ENCODE measurements at places on chromosomes 1 and 21. TPM values are rescaled to one million over a fixed set of nuclear protein-coding genes. Genes with fewer than 3 reads are reported as not detected.
A peak's percentile ranks its signal among the peaks of the same experiment; 100 is the strongest.

- peak; percentile 94 for DNase-seq
Observed at GRCh38 chr1:22025368-22026155, 24.1 kb downstream of the CELA3A start.

GRCh38 chr1:14259191-14259757 lies 339.2 kb upstream of the KAZN start:
- DNase-seq, result no peak

DNA sequence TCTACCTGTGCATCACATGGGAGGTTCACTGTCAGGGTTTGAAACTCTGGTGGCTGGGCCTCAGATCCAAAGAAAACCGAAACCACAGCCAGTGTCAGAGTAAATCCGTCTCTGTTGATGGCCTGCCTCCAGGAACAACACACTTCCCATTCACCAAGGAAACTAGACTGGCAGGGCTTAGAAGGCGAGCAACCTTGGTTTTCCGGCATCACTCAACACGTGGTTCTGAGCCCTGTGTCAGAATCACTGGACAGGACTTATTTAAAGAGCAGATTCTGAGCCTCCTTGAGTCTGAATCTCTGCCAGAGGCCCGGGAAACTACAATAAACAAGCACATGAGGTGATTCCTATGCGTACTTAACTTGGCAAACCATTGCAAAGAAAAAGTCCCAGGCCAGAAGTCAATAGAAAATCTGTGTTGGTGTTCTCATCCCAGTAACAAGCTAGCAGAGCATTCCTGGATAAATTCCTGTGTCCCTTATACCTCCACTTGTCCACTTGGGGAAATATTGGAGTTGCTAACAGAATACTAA lies 70.0 kb downstream of the KCTD3 start:
- no peak for DNase-seq

Gene LAMC1
- total RNA-seq, result 453 TPM

DNA sequence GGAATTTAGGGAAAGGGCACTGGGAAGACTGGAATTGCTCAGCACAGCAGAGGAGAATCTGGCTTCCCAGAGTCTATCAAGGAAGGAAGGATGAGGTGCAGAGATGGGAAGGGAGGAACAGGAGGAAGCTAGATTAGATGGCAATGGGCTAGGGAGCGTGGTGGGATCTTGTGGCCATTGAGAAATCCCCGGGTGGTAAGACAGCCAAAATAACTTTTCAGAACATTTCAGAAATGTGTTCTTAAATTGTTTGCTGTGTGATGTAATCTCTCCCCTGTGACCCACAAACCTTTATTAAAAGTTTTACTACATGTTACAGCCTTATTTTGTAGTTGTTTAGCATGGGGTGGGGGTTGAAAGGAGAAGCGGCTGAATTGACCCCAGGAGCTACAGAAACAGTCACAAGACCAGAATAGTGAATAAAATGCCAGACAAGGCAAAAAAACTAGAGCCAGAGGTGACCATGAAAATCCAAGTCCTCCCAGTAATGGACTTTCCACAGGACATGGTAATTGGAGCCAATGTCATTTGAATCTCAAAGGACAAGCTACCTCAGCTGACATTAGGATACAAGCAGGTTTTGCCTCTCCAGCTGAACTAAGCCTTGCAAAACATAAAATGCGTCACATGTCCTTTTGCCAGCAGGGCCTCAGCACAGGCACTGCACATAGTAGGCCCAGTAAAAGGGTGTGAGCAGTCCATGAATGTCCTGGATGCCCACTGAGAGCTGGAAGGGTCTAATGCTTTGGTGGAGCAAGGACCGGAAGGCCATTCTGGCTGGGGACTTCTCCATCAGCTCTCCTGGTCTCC lies 980 bp upstream of the AHCYL1 start:
- no peak for DNase-seq

Gene MTARC2
- total RNA-seq, result 21.3 TPM

DNA sequence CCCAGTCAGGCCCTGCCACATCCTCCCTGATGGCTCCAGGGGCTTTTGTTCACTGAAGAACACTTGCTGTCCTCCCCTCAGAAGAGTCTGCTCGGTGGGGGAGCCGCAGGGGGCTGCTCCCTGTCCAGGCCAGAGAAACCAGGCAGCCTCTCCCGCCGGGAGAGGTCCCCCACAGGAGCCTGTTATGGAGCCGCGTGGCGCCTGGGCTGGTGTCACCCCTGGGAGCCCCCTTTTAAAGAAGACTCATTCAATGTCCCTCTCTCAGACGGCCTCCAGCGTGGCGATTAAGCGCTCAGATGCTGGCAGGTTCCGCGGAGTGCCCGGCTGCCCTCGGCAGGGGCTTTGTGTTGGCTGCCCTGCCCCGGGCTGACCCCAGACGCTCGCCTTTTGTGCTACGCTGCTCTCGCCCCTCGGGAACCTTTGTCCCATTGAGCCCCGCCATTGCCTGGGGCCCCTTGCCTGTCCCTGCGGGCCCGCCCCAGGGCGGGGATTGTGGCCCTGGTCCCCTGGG lies 43.1 kb downstream of the SKI start:
- DNase-seq, result peak; percentile 88

GRCh38 chr1:150760013-150760412 lies 5.6 kb downstream of the CTSS start:
- DNase-seq, result no peak

Gene GPBP1L1
- 82.5 TPM for total RNA-seq

- no peak for DNase-seq
Observed at GRCh38 chr1:186154651-186155050, 220.4 kb downstream of the TPR start.

- DNase-seq, result no peak
Observed at GRCh38 chr21:31395791-31396190, 51.7 kb upstream of the TIAM1 start.

Gene NPPB
- not detected for total RNA-seq

DNA sequence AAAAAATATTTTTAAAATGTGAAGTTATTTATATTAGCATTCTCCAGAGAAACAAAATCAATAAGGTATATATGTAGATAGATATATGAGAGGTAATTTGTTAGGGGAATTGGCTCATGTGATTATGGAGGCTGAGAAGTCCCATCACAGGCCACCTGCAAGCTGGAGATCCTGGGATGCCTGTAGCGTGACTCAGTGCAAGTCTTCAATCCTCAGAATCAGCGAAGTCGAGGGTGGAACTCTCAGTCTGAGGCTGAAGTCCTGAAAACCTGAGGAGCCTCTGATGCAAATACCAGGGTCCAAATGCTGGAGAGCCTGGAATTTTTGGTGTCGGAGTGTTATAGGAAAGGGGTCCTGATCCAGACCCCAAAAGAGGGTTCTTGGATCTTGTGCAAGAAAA lies 658.5 kb downstream of the USP25 start:
- DNase-seq, result no peak

- DNase-seq, result no peak
Observed at GRCh38 chr1:212108981-212109380, 73.4 kb downstream of the DTL start.

Gene CLCA4
- total RNA-seq, result not detected

DNA sequence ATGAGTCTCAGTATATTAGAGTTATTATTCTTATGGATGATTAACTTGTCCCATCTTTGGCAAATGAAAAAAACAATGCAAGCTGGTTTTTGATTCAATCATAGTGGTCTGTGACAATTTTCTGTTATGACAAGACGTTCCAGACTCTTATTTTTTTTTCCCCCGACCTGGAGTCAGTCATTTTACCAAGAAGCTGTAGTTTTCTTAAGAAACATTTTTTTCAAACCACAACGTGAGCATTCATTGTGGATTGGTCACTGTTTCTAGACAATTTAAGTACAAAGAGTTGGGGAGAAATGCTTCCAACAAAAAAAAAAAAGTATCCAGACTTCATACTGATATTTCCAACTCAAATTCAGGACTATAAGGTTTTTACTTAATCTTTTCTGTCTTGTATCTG lies 8.0 kb upstream of the ANGPTL3 start:
- DNase-seq, result no peak

Data from chondrocyte (in vitro differentiated cells).